Articular chondrocyte of knee joint (primary cell): ENCODE measurements at places on chromosomes 1 and 21. TPM values are rescaled to one million over a fixed set of nuclear protein-coding genes. Genes with fewer than 3 reads are reported as not detected.

The GPBP1L1 gene
- total RNA-seq: 99.4 and 116 TPM in 2 replicates

The IGSF3 gene
- total RNA-seq: 2.1 and 2.5 TPM in 2 replicates

The OR2T35 gene
- total RNA-seq: not detected in 2 replicates

The STUM gene
- under 0.01 TPM in 2 replicates for total RNA-seq
